ENCODE measurements at places on chromosomes 11 and 22. TPM values are rescaled to one million over a fixed set of nuclear protein-coding genes. Genes with fewer than 3 reads are reported as not detected.
A peak's percentile ranks its signal among the peaks of the same experiment; 100 is the strongest.

DNA sequence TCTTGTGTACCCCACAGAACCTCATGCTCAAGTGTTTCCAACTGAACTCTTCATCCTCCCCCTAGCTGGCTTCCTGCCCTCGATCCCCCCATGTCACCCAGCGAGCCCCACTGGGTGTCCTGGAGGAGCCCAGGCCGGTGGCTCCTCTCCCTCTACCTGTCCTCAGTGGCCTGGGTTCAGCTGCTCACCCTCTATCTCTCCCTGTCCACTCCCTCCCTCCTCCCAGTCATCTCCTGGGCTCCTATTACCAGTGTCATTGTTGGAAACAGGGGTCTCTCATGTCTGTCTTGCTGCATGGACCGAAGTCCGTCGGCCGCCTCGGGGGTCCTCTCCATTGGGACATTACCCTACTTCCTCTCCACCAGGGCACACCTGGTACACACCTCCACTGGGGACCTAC is 12.9 kb upstream of the MPPED1 start:
- DNase-seq: no peak

DNA sequence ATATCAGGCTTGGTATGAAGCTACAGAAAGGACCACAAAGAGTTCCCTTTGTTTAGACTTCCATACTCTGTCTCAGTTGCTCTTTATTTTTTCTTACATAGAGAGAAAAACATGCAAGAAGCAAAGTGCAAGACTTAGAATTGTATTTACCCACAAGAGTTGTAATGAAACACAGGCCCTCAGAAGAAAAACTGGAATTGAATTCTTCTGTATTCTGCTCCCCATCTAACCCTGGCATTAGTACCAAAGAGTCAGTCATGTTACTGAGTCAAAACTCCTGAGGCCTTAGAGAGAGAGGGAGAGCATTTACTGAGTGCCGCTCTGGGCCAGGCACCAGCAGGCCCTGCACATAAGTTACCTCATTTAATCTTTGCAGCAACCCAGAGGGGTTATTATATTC is 43.9 kb upstream of the DLAT start:
- DNase-seq: no peak

NRXN2 gene
- total RNA-seq: 1.9 TPM

DNA sequence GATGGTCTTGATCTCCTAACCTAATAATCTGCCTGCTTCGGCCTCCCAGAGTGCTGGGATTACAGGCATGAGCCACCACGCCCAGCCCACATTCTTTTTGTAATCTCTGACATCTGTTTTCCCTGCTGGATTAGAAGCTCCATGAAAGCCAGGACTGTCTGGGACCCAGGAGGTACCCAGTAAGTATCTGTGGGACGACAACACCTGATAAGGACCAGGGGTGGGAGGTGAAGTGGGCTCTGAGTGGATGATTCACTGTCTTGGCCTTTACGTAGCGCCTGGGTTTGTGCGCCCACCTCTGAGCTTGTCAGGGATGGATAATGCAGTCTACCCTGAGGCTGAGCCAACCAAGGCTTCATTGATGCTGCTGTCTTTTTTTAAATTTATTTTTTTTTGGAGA is 118.8 kb downstream of the ABTB2 start:
- no peak for DNase-seq

- DNase-seq: no peak
Observed at GRCh38 chr22:28951969-28952521, 68.7 kb downstream of the ZNRF3 start.

SCUBE2 gene
- total RNA-seq: 1.3 TPM

DNA sequence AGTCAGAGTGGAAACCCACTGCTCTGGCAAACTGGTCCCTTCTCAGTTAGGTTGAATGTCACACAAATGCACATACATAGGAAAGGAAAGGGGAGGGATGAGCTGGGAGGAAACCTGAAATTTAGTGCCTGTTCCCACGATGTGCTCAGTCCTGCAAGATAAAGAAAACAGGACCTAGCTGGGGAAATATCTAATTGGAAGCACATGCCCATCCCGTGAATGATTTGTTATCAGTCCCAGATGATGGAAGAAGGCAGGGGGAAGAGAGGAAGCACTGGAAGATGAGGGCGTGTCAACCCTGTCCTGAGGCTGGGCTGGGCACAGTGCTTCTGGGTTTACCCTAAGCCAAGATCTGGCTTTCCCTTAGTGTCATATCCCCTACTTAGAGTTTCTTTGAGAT is 173.9 kb downstream of the NAV2 start:
- no peak for DNase-seq

DNA sequence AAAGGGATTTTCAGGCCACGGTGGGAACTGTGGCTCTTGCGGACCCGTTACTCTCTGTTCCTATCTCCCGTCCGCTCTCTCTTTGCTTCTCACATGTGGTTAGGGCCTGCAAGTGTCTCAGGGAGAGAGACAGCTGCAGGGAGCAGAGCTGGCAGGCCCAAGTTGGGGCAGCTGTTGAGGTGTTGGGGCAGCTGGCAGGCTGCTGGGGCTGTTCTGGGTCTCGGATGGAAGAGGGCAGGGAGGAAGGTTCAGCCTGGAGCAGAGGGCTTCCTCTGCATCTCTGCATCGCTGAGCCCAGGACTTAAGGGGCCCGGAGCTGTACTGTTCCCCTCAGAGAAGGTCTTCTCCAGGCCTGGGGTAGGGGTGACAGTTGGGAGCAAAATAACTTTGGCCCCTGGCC is 2.6 kb upstream of the CNIH2 start:
- DNase-seq: no peak

GRCh38 chr11:16604794-16605388 is 133.6 kb upstream of the C11orf58 start:
- peak; percentile 78 for DNase-seq

GRCh38 chr11:35791088-35791958 is 128.7 kb downstream of the TRIM44 start:
- no peak for DNase-seq

FGF19 gene
- not detected for total RNA-seq

OPCML gene
- 0.05 TPM for total RNA-seq

CDPF1 gene
- 6.2 TPM for total RNA-seq

SPI1 gene
- total RNA-seq: 14.6 TPM
